Adipose tissue (tissue), 3 donors: ENCODE measurements at places on chromosomes 4 and X. TPM values are rescaled to one million over a fixed set of nuclear protein-coding genes. Genes with fewer than 3 reads are reported as not detected.

The FAM13A gene
- 12.4 TPM for polyA plus RNA-seq

The MAGEB3 gene
- polyA plus RNA-seq = not detected

The XAGE2 gene
- not detected for polyA plus RNA-seq

The ADGRG2 gene
- polyA plus RNA-seq = 9.6 TPM

The CT45A7 gene
- not detected for polyA plus RNA-seq

The SERPINA7 gene
- polyA plus RNA-seq = not detected

The ANXA10 gene
- 21.6 TPM for polyA plus RNA-seq

The KLHL4 gene
- 0.13 TPM for polyA plus RNA-seq

The ARR3 gene
- polyA plus RNA-seq = not detected

The TNMD gene
- polyA plus RNA-seq = 11.4 TPM

The MAGEA10 gene
- polyA plus RNA-seq = not detected

The LRCH2 gene
- 0.94 TPM for polyA plus RNA-seq

The IL3RA gene
- 4.0 TPM for polyA plus RNA-seq

The DCAF12L1 gene
- polyA plus RNA-seq = not detected

The TMPRSS11A gene
- polyA plus RNA-seq = not detected

The TMEM47 gene
- 2.7 TPM for polyA plus RNA-seq

The FGF13 gene
- 0.81 TPM for polyA plus RNA-seq

The RNF175 gene
- 1.7 TPM for polyA plus RNA-seq

The MAP3K15 gene
- polyA plus RNA-seq = 0.22 TPM

The CXorf49 gene
- polyA plus RNA-seq = 0.40 TPM

The MAGEA2B gene
- polyA plus RNA-seq = not detected

The MAGEE1 gene
- 1.8 TPM for polyA plus RNA-seq

The IL2RG gene
- polyA plus RNA-seq = 10.8 TPM

The RASGEF1B gene
- 11.5 TPM for polyA plus RNA-seq

The SFRP2 gene
- polyA plus RNA-seq = 19.3 TPM

The FAT4 gene
- 0.54 TPM for polyA plus RNA-seq

The NDUFA1 gene
- 161 TPM for polyA plus RNA-seq
